ENCODE measurements at places on chromosomes 3 and 15. TPM values are rescaled to one million over a fixed set of nuclear protein-coding genes. Genes with fewer than 3 reads are reported as not detected.
A peak's percentile ranks its signal among the peaks of the same experiment; 100 is the strongest.

The CCDC33 gene
- total RNA-seq = 0.63 TPM

DNA sequence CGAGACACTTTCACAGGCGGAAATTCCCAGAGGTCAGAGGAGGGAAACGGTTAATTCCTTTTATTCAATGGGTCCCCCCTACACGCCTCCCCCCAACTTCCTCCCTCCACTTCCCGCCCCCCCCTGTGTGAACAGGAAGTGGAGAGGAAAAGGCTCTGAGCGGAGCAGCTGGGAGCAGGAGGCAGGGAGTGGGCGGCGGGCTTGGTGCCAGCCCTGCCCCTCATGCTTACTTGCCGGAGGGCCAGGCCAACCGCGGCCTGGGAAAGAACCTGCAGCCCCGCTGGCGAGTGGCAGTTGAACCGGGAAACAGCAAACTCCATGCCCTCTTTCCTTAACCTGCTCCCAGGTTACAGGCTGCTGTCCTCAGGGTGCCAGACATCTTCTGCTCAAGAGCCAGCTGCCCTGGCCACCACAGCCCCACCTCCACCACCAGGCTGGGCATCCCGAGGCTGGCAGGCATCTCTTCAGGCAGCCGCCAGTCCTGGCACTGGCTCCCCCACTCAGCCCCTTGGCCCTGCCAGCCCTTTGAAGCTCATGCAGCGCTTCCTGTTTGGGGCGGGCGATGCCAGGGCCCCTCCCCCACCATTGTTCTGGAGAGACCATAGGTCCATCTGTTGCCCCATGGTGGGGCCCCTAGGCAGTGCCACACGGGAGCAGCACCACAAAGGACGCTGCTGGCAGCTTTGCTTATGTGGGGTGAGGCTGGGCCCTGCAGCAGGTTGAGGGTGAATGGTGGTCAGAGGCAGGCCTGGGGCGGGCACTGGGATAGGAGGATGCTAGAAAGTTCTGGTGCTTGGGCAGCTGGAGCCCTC, 12.9 kb downstream of the VPS18 start:
- peak; percentile 87 for DNase-seq

GRCh38 chr15:71071529-71071928, 43.7 kb upstream of the THSD4 start:
- DNase-seq = no peak

The COMMD4 gene
- 67.6 TPM for total RNA-seq

DNA sequence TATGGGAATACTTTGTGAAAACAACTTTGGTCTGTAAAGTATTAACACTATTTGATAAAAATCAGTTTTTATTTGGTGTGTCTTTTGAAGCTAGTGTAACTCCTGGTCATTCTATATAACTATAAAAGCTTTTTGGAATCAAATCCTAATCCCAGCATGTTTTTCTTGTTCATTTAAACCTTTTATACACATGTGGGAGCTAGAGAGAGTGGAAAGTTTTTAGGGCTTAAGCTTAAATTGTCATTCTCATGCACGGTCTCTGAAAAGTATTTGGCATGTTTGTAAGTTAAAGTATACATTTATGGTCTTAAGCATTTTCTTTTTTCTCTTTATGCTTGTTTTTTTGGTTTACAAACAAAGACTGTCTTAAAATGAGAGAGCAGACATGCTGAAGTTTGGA, 83.4 kb upstream of the RARB start:
- DNase-seq = no peak

The UBA7 gene
- 102 TPM for total RNA-seq

- no peak for DNase-seq
Measured at GRCh38 chr3:195139091-195139875, 131.7 kb downstream of the XXYLT1 start.

The FAM81A gene
- 10.4 TPM for total RNA-seq

GRCh38 chr15:88711806-88712205, 73.0 kb downstream of the ISG20 start:
- no peak for DNase-seq

All from kidney (tissue), 22 donors.